Right renal pelvis (tissue), 4 donors: ENCODE measurements at places on chromosomes 7 and 10. TPM values are rescaled to one million over a fixed set of nuclear protein-coding genes. Genes with fewer than 3 reads are reported as not detected.

- no peak for DNase-seq
Observed at GRCh38 chr7:39153647-39154046, 175.9 kb downstream of the POU6F2 start.

DNA sequence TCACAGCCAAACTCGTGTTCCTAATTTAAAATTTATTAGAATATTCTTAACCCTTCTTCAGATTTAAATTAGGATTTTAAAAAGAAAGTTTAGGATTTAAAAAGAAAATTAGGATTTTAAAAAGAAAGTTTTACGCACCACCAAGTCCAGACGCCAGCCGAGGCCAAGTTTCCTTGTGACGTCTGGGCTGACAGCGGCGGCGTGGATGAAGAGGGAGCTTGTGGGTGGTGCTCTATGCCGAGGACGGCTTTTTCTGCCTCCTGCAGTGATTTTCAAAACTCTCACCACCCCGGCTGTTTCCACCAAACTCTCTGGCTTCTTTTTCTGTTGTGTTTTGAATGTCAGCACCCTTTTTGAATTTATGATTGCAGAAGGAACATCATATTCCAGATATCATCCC is 252.9 kb downstream of the DNAJB6 start:
- DNase-seq = no peak

GRCh38 chr7:137890449-137890921 is 43.7 kb upstream of the DGKI start:
- no peak for DNase-seq

DNA sequence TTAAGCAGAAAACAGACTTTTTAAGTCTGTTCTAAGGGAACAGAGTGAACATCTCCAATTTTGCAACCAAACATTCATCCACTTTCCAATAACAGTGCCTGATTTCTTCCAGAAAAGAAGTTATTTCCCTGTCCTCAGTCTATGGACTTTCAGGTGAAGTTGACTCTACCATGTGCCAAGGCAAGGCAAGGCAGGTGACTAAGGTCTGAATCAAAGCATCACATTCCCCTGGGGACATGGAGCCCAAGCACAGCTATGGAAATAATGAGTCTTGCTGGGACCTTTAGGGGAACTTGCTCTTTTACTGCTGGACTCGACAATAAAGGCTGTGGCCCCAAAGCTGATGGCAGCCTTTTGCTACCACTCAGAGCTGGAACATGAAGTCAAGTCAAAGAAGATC is 182.2 kb downstream of the FGFR2 start:
- no peak for DNase-seq

GRCh38 chr10:117366741-117367140 is 8.5 kb downstream of the PDZD8 start:
- DNase-seq = no peak

DNA sequence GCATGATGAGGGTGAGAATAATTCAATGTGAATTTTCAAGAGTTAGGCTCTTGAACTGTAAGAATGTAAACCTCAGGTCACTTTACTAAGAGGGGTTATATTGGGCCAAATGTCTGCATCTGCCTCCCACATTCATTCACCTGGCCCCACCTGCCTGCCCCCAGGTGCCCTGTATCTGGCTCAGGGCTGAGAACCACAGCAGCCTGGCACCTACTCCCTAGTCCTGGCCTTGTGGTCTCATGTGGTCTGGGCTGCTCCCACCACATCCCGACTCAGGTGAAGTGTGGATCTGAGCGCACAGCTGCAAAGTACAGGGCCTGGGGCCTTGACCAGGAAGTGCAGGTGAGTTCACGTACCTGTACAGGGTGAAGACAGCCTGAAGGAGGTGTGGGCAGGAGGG is 182.1 kb downstream of the PFKFB3 start:
- DNase-seq = no peak

- DNase-seq = no peak
Observed at GRCh38 chr10:77496941-77497420, 140.6 kb downstream of the KCNMA1 start.

DNA sequence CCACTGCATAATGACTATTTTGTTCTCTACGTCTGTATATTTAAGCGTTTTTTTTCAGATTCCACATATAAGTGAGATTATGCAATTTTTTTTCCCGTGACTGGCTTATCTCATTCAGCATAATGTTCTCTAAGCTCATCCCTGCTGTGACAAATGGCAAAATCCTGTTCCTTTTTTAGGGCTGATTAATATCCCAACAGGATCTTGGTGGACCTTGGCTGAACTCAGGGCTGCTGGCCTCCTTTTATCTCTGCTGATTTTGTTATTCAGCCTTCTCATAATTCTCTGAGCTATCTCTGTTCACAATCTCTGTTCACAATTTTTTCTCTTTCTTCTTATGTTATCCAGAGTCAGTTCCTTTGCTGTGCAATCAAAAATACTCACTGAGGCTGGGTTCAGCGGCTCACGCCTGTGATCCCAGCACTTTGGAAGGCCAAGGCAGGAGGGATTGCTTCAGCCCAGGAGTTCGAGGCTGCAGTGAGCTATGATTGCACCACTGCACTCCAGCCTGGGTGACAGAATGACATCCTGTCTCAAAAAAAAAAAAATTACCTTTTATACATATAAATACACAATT is 1035.9 kb upstream of the AUTS2 start:
- no peak for DNase-seq

- no peak for DNase-seq
Observed at GRCh38 chr7:133857376-133858119, 269.6 kb upstream of the LRGUK start.

DNA sequence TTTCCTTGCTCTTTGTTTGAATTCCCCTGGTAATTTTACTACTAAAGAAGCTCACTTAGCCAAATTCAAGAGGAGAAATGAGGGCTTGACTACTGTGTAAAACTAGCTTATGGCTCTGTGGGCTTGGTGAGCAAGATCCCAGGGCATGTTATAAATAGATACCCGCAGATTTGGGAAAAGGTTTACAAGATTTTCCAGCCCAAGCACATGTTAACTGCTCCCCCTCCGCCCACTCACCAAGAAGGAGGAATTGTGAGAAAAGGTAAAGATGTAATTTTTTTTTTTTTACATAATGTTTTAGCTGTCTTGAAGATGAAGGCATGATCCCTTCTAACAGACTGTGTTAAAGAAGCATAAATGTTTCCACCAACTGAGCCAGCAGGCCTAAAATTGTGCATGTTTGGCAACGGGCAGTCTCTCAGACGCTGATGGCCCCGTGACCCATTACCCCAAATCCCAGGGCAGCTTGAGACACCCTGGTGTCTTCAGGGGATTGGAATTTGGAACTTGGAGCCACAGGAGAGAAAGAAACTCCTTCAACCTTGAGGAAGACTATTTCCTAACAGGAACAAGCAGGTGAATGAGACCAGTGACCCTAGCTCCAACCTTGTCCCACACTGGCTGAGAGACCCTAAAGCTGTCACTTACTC is 429.8 kb upstream of the CELF2 start:
- DNase-seq = no peak

The HMX2 gene
- 2.9 TPM for polyA plus RNA-seq

The PSD gene
- polyA plus RNA-seq = 9.6 TPM

The GRID2IP gene
- polyA plus RNA-seq = 0.69 TPM

The WDFY4 gene
- polyA plus RNA-seq = 1.5 TPM

The SHTN1 gene
- polyA plus RNA-seq = 27.8 TPM

The CPN1 gene
- 2.9 TPM for polyA plus RNA-seq

The ADAM12 gene
- polyA plus RNA-seq = 27.5 TPM

The PRR15 gene
- 7.4 TPM for polyA plus RNA-seq

The ELFN1 gene
- 13.4 TPM for polyA plus RNA-seq
